ENCODE measurements at places on chromosomes 3 and 15.

- no peak for DNase-seq
Measured at GRCh38 chr3:108221393-108221792, 831 bp downstream of the IFT57 start.

- peak; percentile 83 for DNase-seq
Measured at GRCh38 chr3:184154885-184155643, at the start of gene DVL3. TSS of gene DVL3 (plus strand) at chr3:184155377. CDS start at chr3:184155636, 259 bp downstream.

DNA sequence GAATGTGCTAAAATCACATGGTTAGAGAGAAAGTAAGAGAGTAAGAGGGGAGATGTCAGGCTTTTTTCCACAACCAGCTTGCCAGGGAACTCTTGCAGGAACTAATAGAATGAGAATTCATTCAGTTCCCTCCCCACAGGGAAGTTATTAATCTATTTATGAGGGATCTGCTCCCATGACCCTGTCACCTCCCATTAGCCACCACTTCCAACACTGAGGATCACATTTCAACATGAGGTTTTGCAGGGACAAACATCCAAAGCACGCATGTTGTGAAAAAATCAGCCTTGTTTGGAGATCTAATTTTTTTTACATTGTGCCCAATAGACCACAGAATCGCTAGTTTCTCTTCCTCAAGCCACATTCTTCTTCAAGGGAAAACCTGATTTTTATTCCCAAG, 904.0 kb downstream of the TBL1XR1 start:
- no peak for DNase-seq

GRCh38 chr3:127888564-127889107, 26.4 kb upstream of the KBTBD12 start:
- DNase-seq, result no peak

- DNase-seq, result no peak
Measured at GRCh38 chr3:188006726-188007393, 147.1 kb upstream of the LPP start.

DNA sequence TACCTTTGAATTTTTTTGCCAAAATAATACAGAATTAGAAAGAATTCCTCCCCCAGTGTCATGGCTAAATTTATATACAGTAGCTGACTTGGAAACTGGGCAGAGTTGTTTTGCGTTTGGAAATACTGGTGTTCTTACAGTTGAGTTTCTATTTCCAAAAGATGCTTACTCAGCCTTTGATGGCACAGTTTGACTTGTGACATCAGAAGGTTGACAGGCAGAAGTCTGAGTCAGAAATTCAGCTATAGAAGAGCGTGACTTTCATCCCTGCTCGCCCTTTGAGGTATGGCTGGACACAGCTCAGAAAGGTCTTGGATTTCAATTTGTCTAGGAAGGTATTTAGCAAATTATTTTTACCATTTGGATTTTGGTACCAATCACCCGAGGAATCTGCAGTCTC, 175.8 kb downstream of the VGLL4 start:
- DNase-seq, result no peak

DNA sequence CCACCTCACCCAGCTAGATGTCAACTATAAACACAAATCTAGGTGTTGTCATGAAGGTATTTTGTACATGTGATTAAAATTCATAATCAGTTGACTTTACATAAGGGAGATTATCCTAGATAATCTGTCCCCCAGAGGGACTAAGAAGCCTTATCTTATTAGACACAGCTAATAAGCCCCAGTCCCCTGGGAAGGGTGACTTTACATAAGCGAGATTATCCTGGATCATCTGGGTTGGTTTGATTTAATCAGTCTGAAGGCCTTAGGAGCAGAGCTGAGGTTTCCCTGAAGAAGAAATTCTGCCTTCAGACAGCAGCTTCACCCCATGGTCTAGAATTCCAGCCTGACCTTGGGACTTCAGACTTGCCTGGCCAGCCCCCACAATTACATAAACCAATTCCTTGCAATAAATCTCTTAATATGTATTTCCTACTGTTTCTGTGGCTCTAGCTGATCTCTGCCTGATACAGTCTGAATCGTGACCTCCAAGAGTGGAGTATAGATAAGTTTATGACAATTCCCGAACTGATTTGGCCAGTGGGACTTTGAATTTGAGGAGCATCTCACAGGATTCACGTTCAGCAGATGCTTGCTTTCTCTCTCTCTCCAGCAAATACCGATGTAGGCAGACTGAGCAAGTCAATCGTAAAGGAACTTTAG, 66.5 kb downstream of the MRPL46 start:
- no peak for DNase-seq

GRCh38 chr3:182697345-182697919, 95.9 kb upstream of the ATP11B start:
- peak; percentile 87 for DNase-seq

GRCh38 chr3:3340526-3340925, 161.0 kb upstream of the CRBN start:
- no peak for DNase-seq

DNA sequence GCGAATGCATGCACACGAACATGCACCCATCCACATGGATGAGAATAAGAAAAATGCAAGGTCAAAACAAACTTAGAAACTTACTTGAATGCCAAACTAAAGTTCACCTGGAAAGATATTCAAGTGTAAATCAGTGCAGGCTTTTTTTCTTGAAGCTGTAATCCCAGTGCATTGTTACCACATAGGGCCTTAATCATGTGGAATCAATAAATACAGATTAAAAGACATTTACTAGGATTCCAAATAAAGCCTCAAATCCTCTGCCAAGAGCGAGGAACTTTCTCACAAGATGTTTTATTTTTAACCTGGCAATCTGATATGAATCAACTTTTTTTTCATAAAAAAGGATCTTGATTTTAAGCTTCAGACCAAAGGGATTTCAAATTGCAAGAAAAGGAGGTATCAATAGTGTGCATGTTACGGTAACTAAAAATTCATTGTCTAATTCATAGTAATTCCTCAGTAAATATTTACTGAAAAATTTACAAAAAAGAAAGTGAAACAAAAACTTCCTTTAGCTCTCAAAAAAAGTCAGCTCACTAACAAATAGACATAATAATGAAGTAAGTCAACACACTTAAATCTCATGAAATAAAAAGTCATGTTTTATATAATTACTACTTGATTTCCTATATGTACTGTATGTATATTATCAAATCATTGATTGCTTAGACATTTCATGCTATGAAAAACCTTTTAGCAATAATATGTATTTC, 978.6 kb downstream of the PLOD2 start:
- DNase-seq, result no peak
